Stimulated activated CD8-positive, alpha-beta memory T cell treated with anti-CD3 and anti-CD28 coated beads, Interleukin-4, amount 100 ng/mL, for 4 hours (primary cell): ENCODE measurements at places on chromosomes 5 and 9.

DNA sequence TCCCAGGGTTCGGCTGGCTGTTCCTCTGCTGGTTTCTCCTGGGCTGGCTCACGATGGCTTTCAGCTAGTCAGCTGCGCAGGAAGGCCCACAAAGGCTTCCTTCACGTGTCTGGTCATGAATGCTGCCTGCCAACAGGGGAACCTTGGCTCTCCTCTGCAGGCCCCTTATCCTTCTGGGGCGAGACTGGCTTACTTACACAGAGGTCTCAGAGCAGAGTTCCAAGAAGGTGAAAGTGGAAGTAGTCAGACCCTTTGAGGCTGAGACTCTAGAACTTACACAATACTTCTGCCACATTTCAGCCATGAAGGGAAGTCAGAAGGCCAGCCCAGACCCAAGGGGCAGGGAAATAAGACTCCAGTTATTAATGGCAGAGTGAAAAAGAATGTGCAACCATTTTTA, 99.5 kb downstream of the LHFPL2 start:
- no peak for DNase-seq

GRCh38 chr9:19408316-19408692, 505 bp upstream of the ACER2 start:
- DNase-seq = no peak

GRCh38 chr9:132744881-132745755, 74.9 kb downstream of the GTF3C4 start:
- no peak for DNase-seq

- DNase-seq = no peak
Measured at GRCh38 chr5:5198135-5198534, 58.0 kb downstream of the ADAMTS16 start.

GRCh38 chr9:83920469-83920926, 734 bp downstream of the KIF27 start:
- no peak for DNase-seq

DNA sequence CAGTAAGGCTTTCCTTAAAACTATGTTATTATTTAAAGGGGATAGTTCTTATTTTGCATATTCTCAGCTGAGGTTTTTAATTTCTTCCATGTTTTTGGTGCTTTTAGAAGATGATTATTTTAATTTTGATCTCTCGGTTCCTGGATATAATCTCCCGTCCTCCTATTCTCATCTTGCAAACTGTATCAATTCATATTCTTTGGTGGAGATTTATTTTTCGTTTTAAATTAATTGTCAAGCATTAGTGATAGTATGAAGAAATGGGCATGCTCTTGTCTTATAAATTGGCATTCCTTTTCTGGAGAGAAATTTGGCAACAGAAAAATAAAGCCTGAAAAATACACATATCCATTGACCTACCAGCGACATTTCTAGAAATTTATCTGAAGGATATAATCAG, 15.5 kb upstream of the GNAQ start:
- DNase-seq = no peak

DNA sequence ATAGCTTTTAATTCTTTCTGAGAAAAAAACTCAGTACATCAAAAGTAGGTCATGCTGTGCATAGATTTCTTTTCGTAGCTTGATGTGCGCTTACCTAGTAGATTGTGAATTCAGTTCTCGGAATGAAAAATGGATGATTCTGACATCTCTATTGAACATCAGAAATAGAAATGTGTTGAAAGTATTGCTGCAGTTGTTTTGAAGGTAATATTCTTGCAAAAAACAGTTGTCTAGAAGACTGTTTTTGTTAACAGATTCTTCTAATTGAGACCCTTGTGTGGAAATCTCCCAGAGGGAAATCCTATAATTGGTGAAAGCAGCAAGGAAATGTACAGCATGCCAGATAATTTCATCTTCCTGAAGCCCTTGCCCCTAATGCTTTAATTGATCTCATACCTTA, 54.5 kb downstream of the MACIR start:
- no peak for DNase-seq

- no peak for DNase-seq
Measured at GRCh38 chr9:133421615-133422542, at the start of gene ADAMTS13. ADAMTS13 (plus strand) TSS chr9:133422367; CDS start chr9:133422444, 77 bp downstream.

DNA sequence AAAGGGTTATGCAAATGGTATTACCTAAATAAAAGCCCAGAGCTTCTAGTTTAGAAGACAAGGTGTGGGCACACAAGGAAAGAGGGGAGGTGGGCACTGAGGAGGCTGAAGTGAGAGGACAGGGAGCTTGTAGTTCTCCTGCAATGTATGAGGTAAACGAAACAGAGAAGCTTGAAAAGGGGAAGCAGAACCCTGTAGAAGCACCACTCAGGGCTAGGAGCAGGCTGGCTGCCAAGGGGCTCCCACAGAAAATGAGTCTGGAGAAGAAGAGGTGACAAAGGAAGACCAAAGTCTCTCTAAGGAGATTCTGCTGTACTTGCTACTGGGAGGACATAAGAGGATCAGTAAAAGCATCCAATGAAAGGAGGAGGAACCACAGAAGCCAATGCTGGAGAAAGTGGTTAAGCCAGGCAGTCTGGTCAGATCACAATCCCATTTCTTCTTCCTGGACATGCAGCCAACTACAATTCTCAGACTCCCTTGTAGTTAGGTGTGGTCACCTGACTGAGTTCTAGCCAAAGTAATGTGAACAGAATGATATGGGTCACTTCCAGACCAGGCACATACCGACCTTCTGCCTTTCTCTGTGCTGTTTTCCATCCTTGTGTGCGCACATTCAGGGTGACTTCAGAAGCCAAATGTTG, 174.5 kb upstream of the MAP3K1 start:
- no peak for DNase-seq

GRCh38 chr9:136613824-136614371, 48.8 kb upstream of the EGFL7 start:
- no peak for DNase-seq

DNA sequence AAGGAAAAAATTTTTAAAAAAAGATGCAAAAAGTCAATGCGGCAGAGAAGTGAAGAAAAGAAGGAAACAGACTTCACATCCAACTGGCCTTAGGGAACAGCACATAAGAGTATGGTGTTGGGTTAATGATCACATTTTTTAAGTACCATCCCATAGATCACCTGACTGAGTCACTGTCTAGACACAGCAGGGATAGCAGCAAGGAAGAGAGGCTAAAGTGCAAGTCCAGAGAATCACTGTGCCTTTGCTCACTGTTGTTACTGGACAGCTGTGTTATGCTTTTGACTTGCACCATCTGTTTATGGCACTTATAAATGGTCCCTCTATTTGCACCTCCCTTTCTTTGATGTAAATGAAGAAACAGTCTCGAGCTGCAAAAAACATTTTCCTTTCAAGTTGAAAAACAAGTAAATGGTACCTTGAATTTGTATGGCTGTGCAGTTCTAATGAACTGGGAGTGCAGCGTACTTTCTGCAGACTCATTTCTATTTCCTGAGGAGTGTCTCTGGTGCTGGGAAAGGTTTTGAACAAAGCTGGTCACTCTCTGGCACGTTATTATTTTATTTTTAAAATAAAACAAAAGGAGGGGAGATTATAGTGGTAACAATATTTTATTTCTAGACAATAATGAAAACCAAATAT, 84.2 kb downstream of the TRPM6 start:
- no peak for DNase-seq

DNA sequence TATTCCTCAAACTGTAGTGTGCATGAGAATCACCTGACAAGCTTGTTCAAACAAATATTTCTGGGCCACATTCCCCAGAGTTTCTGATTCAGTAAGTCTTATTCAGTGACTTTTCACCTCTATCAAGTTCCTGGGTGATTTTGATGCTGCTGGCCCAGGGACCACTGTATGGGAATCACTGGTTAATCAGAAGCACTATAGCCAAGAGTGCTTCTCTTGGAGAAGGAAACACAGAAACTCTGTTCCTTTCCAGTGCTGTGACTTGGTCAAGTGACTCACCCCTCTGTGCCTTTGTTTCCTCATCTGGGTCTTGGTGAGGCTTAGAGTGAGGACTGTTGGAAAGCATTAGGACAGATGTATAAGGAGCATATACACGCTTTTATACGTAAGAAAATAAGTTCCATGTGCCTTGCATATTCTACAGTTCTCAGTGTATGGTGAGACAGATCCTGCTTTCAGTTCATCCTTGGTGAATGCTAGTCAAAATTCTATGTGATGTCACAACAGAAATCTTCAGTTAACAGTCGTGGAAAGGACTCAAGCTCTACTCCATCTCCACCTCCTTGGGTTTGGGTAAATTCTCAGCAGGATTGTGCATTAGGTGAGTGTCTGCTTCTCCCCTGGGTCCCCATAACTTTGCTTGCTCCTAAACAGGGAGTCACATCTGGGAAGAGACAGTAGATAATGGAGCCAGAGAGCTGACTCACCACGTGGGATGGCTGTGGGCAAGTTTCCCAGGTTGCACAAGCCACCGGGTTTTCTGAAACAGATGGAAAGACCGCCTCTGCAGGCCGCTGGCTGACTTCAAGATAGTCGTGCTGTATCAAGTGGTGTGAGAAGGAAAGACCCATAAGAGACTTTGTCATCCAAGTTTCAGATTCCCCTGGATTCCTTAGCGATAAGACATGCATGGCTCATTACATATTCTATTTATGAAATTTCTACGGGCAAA, 117.0 kb downstream of the NXNL2 start:
- DNase-seq = no peak

GRCh38 chr9:127755061-127756060, 20.3 kb upstream of the TOR2A start:
- no peak for DNase-seq

GRCh38 chr9:101601904-101602765, 7.4 kb upstream of the PPP3R2 start:
- DNase-seq = no peak

DNA sequence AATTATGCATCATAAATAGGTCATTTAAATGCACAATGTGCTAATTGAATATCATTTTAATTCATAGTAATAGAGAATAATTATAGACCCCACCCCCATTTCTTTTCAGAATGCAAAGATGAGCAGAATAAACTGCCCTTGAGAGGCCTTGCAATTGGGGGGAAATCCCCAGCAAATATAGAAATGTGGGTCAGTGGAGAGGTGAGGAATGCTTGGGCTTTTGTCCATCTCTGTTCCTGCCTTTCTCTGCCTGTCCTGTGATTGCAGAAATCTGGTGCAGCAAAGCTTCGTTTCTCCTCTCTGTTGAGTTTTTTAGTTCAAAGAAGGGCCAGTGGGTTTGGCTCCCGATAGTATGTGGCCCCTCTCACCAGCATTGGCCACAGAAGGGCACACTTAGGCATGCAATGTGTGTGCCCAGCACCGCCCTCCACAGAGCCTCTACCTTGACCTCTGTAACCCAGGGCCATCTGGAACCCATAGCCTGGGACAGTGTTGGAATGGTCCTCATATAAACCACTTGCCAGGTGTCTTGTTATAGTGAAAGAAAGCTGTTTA, 164.2 kb downstream of the SEMA6A start:
- no peak for DNase-seq

DNA sequence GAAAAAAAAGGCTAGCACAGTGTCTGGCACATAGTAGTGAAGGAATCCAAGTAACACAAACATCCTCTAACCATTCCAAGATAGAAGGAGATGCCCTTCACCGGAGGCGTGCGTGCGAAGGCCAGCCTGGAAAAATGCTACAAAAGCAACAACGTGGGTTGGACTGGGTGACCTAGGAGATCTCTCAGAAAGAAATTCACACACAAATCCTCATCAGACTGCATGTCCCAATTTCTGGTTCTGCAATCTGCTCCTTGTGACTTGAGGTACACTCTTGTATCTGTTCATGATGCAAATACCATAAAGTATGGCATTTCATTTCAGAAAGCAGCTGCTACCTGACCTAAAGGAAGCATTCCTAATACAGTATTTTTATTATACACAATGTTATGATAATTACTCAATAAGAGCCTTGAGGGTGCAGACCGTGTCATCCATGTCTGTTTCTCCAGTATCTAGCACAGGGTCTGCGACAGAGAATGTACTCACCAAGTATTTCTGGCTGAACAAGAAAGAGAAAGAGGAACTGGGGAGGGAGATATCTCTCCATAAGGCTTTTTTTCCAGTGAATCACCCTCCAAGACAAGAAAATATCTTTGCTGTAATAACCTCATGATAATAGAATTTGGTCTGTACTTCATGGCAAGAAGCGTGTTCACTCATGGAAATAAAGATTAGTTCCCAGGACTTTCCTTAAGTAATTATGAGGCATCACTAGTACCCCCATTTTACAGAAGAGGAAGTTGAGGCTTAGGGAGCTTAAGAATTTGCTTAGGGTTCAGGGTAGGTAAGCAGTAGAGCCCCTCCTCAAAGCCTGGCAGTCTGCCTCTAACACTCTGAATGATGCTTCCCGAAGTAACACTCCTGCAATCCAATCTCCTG, 138.3 kb downstream of the CDK5RAP2 start:
- DNase-seq = no peak

DNA sequence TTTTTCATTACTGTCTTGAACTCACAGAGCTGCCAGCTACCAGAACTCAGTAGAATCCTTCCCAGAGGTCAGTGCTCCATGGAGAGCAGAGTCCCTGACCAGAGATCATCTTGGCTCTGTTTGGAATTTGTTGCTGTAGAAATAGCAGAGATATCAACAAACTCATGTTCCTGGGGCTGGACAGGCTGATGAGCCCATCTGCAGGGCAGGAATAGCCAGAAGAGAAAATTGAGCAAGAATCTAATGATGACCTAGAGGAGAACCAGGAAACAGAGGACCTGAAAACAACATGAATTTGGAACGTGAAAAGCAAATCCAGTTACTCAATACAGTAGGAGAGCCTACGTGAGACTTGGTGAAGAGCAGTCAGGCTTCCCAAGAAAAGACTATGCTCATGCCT, 437.8 kb downstream of the PLK2 start:
- DNase-seq = no peak

- no peak for DNase-seq
Measured at GRCh38 chr9:113669522-113670115, 206.1 kb downstream of the RGS3 start.

DNA sequence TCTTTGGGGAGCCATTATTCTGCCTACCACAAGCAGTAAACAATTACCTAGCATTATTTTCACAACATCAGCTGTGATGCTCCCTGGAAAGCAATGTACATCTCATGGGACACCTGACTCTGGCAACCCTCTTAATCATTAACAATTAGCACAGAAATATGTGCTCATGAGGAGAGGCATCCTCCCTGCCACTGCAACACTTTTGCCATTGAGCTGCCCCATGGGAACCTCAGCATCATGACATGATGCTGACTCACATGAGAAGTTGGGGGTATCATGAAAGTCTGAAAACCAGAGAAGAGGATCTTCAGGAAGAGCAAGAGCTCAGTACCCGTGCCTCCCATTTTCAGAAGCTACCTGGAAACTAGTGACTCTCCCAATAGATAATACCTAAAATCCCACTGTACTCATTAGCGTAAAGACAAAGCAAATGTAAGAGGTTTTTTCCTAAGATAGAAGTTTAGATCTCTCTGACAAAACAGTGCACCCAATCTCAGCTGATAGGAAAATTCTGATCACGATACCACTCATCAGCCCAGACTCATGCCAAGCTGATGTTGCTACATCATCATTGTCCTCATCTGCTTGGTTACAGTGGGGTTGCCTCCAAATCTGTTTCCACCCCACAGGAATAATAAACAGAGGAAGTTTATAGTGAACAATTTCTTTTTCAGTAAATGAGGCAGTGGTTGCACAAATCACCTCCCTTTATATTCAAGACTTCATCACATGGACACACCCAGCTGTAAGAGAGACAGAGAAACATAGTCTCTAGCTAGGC, 244.5 kb downstream of the NR2F1-AS1 start:
- no peak for DNase-seq
